ENCODE measurements at places on chromosomes 5 and 9. TPM values are rescaled to one million over a fixed set of nuclear protein-coding genes. Genes with fewer than 3 reads are reported as not detected.

DNA sequence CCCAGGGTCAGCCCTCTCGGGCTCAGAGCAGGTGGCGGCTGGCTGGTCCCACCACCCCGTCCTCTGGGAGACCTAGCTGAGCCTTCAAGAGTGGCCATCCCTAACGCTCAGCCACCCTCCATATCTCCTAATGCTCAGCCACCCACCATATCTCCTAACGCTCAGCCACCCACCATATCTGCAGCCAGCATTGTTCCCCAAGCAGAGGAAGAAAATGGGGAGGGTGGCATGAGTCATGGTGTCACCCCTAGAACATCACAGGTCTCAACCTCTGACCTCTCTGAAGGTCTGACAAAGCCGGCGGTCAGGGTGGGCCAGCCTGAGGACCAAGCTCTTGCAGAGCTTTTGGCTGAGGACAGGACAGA lies 14.7 kb downstream of the LHX3 start:
- DNase-seq = no peak

DNA sequence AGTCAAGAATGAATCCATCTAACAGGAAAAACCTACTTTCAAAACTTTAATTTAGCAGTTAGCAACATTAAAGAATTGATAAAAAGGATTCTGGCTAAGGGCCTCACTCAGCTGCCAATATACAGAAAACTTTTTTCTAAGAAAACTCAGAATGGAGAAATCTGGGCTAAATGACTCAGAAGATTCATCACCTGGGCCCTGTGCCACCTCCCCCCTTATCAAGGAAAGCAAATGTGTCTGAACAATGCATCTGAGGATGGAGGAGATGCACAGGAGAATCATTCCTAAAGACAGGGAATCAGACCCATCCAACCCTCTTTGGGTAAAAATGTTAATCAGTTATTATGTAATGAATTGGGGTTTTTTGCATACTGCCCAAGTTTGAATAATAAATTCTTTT lies 592.0 kb upstream of the DMAC1 start:
- DNase-seq = no peak

Gene FCN2
- 0.48 TPM for polyA plus RNA-seq

DNA sequence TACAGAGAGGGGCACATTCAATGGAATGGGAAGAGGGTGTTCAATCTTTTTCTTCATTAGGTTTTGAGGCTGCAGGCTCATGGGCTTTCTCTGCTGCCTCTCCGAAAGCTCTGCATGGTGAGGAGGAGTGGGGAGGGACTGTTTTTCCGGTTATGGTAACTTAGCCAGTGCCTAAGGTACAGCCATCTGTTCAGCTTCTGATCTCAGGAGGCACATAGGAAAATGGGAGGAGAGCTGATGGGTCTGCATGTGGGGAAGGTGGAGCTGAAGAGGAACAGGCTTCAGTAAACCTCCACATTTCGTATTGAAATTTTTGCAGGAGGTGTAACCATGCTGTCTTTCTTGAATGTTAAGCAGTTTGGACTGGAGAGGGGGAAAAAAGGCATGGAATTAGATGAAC lies 1020.4 kb upstream of the WWC1 start:
- no peak for DNase-seq

Gene NXNL2
- 2.8 TPM for polyA plus RNA-seq

- DNase-seq = no peak
Observed at GRCh38 chr5:14400085-14400484, 181.5 kb upstream of the OTULINL start.

GRCh38 chr9:128321879-128322403 lies 306 bp downstream of the TRUB2 start:
- DNase-seq = no peak

- DNase-seq = no peak
Observed at GRCh38 chr9:111838439-111838838, 43.7 kb upstream of the SHOC1 start.

Gene C9orf50
- 0.30 TPM for polyA plus RNA-seq

Gene SMIM3
- polyA plus RNA-seq = 21.6 TPM

Gene CD274
- 1.2 TPM for polyA plus RNA-seq

- DNase-seq = no peak
Observed at GRCh38 chr9:76155361-76155760, 238.9 kb downstream of the RFK start.

GRCh38 chr9:14532456-14533115 lies 160.6 kb downstream of the ZDHHC21 start:
- DNase-seq = no peak

- DNase-seq = no peak
Observed at GRCh38 chr5:107807431-107807830, 136.7 kb upstream of the EFNA5 start.

Gene KCNV2
- polyA plus RNA-seq = 0.27 TPM

- no peak for DNase-seq
Observed at GRCh38 chr5:111532886-111533582, 20.7 kb upstream of the STARD4 start.

DNA sequence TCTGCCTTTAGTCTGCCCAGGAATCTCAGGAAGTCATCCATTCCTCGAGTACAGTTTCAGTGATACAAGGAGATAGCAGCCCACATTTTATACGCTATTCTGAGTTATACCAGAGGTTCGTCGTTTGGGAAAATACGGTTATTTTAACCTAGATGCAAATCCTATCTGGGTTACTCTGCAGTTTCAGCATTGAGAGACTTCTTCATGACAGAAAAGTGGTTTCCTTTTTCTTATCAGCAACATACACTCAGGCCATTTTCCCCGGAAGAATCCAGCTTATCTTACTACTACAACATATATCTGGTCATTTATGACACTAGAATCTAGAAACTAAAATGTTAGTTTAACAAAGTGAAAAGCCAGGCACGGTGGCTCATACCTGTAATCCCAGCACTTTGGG lies 83.4 kb upstream of the IQGAP2 start:
- DNase-seq = no peak

Gene ARHGEF39
- polyA plus RNA-seq = 15.4 TPM

DNA sequence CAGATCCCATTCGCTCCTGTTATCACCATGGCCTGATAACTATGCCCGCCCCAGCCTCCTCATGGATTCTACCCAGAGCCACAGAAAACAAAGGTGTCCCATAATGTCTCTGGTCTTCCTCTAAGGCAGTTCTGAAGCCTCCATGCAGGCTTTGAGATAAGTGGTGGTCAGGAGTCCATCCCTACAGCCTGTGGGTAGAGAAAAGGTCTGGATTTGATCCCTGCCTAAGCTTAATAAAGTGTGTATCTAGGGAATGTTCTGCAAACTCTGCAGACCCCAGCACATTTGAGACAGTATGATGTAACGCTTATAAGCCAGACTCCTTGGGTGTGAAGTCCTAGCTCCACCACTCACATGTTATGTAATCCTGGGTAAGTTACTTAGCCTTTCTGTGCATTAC lies 187.3 kb downstream of the MAPKAP1 start:
- no peak for DNase-seq

GRCh38 chr9:91500509-91501014 lies 76.9 kb upstream of the NFIL3 start:
- DNase-seq = no peak

DNA sequence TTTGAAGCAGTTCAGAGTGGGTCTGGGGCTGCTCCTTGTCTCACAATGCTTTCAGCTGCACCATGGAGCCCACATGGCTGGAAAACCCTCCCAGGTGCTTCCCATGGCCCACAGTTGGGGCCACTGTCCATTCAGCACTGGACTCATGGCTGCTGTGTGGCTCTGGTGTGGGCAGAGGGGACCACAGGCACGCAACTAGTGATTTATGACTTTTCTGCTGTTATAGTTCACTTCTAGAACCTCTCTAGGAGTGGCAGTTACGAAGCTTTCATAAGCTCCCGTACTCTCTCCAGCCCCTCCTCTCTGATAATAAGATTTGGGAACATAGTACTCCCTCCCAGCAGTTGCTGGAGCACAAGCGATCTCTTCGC lies 29.0 kb downstream of the GLRA1 start:
- no peak for DNase-seq

- no peak for DNase-seq
Observed at GRCh38 chr5:80116465-80116864, 81.3 kb downstream of the THBS4 start.

DNA sequence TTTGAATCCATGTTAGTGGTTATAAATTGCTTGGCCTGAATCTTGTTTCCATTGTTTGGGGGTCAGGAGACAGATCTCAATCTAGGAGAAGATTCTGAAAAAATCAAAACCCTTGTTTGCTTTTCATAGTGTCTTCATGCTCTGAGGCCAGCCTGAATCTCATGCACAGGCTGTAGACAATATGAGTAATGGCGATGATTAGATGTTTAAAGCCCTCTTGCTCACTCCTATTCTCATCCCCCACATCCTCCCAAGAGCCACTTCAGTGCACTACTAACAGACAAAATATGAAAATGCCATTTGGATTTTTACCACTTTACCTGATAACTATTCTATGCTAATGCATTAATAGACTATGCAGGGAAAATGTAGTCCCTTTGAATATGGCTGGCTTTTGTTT lies 129.4 kb downstream of the NUDT12 start:
- DNase-seq = no peak

Gene SOWAHA
- 4.0 TPM for polyA plus RNA-seq

DNA sequence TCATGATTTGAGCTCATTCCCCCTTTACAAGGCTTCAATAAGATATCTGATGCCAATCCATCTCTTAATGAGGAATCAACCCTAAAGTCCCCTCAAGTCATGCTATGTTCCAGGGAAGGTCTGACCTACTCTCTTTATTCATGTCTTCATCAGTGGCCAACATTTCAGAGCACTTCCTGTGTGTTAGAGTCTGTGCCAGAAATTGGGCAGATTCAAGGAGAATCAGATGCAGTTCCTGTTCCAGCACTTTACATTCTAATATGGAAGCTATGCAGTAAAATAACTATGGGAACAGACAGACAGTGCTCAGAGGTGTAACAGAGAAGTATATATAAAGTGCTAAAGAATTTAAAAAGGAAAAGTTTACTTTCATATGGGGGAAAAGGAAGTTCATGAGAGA lies 193.4 kb upstream of the NR4A3 start:
- DNase-seq = no peak

DNA sequence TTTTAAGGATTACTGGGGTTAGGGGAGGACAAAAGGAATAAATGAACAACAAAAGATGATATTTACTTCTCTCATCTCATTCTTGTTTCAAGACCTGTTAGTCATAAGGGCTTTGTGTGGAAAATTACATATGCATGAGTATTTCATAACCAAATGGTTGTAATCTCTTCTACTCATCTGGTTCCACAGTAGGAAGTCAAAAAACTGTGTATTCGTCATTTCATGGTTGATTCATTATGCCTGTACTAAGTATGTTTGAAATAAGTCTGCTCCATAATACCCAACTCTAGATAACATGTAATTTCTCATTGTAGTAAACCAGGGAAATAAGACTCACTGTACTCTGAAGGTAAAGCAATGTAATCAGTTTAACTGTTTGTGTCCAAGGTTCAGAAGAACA lies 212.9 kb downstream of the ARRDC3 start:
- DNase-seq = no peak

Gene GMCL2
- not detected for polyA plus RNA-seq

DNA sequence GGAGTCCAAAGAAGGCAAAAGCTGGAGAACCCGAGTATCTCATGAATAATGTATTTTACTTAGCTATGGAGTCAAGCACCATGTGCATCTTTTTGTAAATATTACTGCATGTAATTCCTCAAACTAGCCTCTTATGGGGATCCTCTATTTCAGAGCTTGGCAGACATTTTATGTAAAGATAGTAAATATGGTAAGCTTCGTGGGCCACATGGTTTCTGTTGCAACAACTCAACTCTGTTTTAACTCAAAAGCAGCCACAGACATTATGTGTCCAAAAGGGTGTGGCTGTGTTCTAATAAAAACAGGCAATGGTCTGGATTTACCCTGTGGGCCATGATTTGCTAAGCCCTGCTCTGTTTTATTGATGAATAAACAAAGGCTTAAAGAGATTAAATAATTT lies 17.3 kb downstream of the DAPK1 start:
- DNase-seq = no peak

GRCh38 chr9:128615571-128615970 lies 41.1 kb downstream of the DYNC2I2 start:
- DNase-seq = no peak

DNA sequence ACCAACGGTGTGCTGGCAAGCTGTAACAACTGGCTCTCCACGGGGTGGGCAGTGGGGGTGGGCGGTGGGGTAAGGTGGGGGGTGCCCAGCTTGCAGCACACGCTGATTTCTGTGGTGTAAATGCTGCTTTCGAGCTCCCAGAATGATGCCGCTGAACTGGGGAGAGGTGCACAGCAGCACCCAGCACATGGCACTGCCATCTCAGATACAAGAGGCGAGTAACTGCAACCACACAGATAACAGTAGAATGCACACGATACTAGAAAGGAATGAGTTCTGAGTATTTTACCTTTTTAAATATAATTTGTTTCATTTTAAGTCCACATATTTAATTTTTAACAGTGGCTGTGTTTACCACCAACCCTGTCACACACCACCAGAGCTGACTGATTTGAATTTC lies 87.9 kb downstream of the SEMA4D start:
- DNase-seq = no peak

Gene IFNA21
- polyA plus RNA-seq = not detected

GRCh38 chr9:98873526-98873925 lies 66.1 kb downstream of the GALNT12 start:
- no peak for DNase-seq

DNA sequence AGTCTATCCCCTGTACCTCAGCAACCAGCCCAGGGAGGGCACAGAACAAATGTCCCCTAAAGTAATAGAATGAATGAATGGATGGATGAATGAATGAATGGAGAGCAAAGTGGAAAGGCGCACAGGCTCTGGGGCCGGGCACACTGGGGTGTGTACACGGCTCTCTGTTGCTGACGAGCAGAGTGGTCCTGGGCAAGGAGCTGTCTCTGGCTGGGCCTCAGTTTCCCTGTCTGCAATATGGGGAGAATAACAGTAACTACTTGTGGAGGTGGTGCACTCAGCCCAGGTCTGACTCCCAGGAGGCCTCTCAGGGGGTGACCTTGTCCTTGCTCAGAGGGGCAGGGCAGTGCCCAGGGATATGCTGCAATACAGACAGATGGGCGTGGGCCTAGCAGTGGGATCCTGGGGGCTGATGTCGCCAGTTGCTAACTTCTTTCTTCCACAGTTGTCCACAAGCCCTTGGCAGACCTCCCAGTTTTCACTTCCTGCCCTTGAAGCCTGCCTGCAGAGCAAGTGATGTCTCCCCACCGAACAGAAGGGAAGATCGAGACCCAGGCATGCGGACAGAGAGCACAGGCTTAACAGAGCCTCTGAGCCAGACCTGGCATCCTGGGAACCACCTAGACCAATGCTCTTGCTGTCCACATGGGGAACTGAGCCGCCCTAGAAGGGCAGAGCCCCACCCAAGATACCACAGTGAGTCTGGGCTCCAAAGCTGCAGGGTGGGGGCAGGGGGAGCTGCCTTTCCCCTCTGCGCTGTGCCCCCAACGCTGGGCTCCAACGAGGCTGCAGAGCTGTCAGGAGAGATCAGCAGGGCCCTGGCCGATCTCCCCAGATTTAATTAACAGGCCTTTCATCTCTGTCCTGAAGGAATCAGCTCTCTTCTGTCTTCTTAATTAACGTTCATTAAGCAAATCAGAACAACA lies 13.6 kb upstream of the LAMC3 start:
- DNase-seq = no peak

GRCh38 chr5:476102-476813 lies 33.3 kb downstream of the EXOC3 start:
- no peak for DNase-seq

GRCh38 chr5:135890867-135891266 lies 4.8 kb downstream of the IL9 start:
- no peak for DNase-seq

Data from left kidney (tissue), 8 donors.